ENCODE measurements at places on chromosomes 7 and 10. TPM values are rescaled to one million over a fixed set of nuclear protein-coding genes. Genes with fewer than 3 reads are reported as not detected.

SPDYE1 gene
- 0.24 TPM for total RNA-seq

CALML5 gene
- total RNA-seq: not detected

C7orf57 gene
- 0.85 TPM for total RNA-seq

ADAM12 gene
- 1.8 TPM for total RNA-seq

KLF14 gene
- not detected for total RNA-seq

NEBL gene
- 1.1 TPM for total RNA-seq
